NCI-H1105 (cell line): ENCODE measurements at places on chromosomes 1 and 21.

GRCh38 chr21:31538816-31539215 lies 120.7 kb upstream of the SOD1 start:
- no peak for DNase-seq

DNA sequence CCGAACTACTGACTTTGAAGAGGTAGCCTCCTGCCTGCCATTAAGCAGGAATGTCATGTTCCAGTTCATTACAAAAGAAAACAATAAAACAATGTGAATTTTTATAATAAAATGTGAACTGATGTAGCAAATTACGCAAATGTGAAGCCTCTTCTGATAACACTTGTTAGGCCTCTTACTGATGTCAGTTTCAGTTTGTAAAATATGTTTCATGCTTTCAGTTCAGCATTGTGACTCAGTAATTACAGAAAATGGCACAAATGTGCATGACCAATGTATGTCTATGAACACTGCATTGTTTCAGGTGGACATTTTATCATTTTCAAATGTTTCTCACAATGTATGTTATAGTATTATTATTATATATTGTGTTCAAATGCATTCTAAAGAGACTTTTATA lies 159.8 kb upstream of the SGIP1 start:
- DNase-seq: no peak

DNA sequence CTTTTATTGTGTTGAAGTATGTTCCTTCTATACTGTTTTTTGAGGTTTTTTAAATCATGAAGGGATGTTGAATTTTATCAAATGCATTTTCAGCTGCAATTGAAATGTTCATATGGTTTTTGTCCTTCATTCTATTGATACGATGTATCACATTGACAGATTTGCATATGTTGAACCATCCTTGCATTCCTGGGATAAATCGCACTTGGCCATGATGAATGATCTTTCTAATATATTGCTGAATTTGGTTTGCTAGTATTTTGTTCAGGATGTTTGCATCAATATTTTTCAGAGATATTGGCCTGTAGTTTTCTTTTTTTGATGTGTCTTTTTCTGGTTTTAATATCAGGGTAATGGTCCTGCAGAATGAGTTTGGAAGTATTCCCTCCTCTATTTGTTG lies 214.0 kb downstream of the LMO4 start:
- DNase-seq: no peak

DNA sequence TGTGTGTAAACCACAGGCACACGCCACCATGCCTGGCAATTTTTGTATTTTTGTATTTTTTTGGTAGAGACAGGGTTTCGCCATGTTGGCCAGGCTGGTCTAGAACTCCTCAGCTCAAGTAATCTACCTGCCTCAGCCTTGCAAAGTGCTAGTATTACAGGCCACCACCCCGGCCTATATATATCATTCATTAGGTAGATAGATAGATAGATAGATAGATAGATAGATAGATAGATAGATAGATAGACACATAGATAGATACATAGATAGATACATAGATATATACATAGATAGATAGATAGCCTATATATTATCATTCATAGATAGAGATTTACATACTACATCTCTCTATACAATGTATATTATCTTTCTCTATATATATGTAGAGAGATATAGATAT lies 46.0 kb downstream of the VANGL1 start:
- DNase-seq: no peak

DNA sequence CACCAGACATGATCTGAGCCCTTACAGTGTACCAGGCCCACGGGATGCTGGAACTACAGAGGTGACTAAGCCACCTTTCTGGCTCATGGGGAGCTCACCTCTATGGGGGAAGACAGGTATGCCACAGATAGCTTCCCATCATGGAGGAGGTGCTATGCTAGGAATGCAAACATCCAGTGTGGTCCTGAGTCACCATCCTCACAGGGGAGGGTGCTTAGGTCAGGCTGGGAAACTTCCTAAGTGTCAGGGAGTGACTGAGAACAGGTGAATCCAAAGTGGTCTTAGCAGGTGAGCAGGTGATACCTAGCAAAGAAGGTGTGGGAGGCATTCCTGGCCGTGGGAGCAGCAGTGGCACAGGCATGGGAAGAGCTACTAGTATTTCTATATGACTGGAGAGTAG lies 8.6 kb upstream of the RASSF5 start:
- DNase-seq: no peak

GRCh38 chr1:111628153-111628552 lies 8.6 kb downstream of the RAP1A start:
- no peak for DNase-seq

DNA sequence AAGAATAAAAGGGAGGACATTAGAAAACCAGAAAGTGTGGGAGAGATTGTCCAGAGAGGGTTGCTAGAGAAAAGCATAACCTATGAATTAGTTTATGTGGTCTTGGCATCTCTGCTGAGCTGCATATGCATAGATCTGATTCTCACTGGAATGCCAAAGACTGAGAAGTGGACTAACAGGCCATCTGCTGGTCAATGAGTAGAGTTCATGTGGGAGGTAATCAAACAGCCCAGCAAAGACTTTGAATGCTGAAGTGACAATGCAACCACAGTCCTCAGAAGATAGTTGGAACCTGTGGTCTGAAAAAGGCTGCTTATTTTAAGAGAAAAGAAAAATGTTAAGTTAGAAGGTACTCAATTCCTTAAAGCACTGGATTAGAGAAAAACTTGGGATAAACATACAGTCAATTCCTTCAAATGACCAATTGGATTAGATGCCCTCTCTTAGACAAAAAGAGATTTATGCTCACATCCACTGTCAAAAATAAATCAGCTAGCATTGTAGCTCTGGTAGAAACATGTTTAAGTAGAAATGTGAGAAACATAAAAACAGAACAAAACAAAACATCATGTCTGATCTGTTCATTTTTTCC lies 382.8 kb downstream of the AMY1C start:
- peak; percentile 51 for DNase-seq
